NCI-H2227 treated with DMSO at 0.1 percent for 48 hours (cell line): ENCODE measurements at places on chromosomes 16 and 17.

DNA sequence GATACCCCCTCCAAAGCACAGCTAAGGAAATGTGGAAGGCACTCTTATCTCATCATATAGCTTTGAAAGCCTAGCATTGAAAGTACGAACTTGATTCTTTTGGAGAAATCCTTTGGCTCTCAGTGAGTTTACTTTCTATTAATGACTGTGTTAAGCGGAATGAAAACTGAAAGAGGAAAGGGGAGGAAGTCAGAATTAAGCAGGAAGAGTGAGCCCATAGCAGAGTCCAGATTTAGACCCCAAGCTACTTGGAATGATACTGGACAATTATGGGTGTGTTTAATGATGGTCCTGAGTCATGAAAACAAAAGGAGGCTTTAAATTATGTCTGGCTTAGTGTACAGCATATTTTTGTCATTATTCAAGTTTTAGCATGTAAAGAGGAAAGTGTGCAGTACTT lies 42.2 kb downstream of the TENT4B start:
- DNase-seq = no peak

DNA sequence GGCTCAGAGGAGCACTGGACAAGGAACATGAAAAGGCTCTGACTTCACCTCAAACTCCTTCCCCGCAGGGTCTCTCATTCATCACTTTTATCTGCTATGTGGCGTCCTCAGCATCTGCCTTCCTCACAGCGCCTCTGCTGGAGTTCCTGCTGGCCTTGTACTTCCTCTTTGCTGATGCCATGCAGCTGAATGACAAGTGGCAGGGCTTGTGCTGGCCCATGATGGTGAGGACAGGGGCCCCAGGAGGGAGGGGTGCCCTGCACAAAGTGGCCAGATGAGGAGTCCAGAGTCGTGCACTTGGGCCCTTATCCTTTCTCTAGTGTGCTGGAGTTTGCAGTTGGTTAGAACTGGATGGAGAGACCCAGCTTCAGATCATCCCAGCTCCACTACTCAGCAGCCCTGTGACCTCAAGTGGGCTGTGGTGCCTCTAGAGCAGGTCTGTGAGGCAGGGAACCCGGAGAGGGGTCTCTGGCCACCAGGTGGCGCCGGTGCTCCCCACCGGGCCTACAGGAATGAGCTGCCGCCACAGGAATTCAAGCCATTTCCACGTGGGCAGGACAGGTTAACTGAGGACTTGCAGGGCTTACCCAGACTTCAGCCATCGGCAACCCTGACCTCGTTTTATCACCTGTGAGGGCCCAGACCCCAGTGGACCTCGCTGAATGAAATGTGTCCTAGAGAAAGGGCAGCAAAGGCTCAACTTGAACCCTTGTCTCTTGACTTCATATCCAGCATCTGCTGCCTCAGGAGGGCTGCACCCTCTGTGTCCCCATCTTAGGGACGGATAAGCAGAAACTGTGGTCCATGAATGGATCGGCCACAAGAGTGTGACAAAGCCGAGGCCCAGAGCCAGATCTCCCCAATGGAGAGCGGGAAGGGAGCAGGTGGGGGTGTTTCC lies 4.0 kb downstream of the CMTM3 start:
- DNase-seq = peak; percentile 47

GRCh38 chr17:67594115-67594880 lies 123.4 kb upstream of the NOL11 start:
- DNase-seq = no peak

DNA sequence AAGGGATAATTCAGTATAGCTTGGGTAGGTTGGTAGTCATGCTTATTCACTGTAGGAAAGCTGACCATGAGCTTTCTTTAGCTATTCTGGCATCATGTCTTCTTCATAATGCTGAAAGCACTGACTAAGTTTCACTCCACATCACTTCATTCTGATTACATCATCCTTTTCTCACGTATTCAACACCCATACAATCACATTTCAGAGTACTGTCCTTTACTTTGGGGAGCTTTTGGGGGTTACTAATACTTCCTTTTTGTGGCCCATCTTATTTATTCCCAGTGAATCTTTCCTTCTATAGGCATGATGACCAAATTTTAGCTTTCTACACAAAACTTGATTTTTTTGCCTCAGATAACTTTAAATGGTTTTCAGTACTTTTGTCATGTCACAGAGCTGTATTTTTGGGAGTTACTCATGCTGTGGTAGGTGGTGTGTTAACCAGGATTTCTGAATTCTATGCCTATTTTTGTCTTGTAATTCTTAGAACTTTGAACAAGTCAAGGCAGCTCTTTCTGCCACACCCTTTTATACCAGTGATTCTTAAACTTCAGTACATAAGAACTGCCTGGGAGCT lies 23.5 kb downstream of the TADA2A start:
- no peak for DNase-seq

GRCh38 chr17:57982452-57983170 lies 5.4 kb downstream of the VEZF1 start:
- no peak for DNase-seq

- DNase-seq = no peak
Observed at GRCh38 chr16:47258874-47259461, 115.2 kb upstream of the NETO2 start.

DNA sequence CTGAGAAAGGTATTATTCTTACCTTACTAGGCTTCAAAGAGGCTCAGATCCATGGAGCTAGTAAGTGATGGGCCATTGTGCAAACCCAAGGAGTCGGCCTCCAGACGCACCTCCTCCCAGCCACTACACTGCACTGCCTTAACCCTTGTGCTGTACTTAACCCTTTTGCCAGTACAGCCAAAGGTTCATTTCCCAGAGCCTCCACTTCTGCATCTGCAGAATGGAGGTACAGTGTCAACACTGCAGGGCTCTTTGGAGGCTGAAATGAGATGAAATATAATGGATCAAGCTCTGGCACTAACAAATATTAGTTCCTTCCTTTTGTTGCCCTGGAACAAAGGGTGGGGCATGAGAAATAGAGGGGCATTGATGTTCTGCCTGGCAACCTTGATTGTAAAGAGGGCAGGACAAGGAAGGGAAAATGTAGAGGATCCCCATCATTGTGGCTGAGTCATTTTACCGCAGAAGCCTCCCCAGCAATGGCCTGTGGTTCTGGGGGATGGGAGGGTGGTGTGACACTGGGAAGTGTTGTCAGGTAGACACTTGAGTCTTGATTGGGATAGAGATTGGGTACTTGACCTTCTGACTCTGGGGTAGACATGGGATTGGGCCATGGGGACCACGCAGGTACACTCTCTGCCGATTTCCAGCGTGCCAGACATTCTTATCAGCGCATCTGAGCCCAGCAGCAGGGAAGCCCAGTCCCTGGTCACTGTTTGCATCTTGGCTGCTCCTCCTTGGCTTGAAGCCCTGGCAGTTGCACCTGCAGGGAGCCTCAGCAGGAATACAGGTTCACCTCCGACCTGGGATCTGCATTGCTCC lies 84.0 kb downstream of the MSI2 start:
- no peak for DNase-seq

DNA sequence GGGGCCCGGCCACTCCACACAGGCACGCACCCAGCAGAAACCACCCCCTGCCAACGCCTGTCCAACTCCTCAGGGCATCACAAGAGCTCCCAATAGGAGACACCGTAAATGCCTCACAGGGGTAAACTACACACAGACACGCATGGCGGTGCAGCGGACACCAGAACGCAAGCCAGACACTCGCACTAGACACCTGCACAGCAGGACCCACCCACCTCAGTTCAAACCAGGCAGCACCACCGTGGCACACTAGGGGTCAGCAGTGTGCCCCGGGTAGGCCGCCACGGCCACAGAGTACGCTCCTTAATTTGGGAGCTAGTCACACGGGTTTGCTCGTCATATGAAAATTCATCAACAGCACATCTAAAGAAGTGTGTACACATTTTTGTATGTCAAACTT lies 3.4 kb downstream of the SLC38A10 start:
- DNase-seq = no peak

DNA sequence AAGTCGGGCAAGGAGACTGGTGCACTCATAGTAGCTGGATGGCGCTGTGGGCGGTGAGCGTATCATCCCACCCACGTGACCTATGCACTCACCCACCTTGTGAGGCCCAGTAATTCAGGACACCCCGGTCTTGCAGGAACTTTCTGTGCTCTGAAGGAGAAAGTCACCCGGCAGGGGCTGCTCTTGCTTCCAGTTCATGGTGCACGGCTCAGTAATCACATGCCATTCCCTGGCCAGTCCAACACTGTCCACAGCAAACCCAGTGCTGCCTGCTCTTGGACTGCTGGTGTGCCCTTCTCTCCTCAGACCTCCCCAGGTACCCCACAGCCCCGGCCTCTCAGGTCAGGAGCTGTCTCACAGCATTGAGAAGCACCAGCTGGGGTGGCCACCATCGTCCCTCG lies 16.4 kb upstream of the RHBDF2 start:
- DNase-seq = no peak

GRCh38 chr17:31692027-31692426 lies 167.0 kb downstream of the COPRS start:
- DNase-seq = no peak

DNA sequence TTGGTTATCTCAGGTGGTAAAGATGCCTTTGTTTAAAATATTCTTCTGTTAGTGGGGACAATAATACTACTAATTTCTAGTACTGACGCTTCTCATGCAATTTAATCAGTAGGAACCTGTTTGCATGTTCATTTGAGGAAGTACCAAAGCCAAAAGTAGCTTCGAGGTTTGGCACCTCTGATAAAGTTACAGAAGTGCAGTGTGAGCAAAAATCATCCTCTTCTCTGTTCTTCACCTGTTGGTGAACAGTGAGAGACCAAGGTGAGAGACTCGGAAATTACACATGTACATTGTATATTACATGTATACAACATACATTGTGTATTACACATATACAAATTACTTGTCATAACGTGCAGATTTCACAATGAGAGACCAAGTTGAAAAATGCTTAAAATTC lies 404.6 kb downstream of the MAF start:
- DNase-seq = no peak

- DNase-seq = no peak
Observed at GRCh38 chr17:8823279-8823678, 24.1 kb upstream of the MFSD6L start.

GRCh38 chr16:7218936-7219335 lies 113.7 kb upstream of the RBFOX1 start:
- DNase-seq = no peak

GRCh38 chr17:56985371-56986162 lies 7.6 kb downstream of the SCPEP1 start:
- DNase-seq = no peak

- DNase-seq = no peak
Observed at GRCh38 chr17:32277284-32277683, 11.7 kb downstream of the RHBDL3 start.
